ENCODE measurements at places on chromosomes 7 and 10.
A peak's percentile ranks its signal among the peaks of the same experiment; 100 is the strongest.

- H3K27ac ChIP-seq = no peak overlapping the region
- no peak overlapping the region for H3K4me3 ChIP-seq
- no peaks in the 10 kb centered on the region for H3K4me1 ChIP-seq
- no peaks in the 10 kb centered on the region for H3K36me3 ChIP-seq
- peak; percentile 34 for DNase-seq
These were observed 47.5 kb upstream of the ADGRA1 start for GRCh38 chr10:133040198-133040597.

DNA sequence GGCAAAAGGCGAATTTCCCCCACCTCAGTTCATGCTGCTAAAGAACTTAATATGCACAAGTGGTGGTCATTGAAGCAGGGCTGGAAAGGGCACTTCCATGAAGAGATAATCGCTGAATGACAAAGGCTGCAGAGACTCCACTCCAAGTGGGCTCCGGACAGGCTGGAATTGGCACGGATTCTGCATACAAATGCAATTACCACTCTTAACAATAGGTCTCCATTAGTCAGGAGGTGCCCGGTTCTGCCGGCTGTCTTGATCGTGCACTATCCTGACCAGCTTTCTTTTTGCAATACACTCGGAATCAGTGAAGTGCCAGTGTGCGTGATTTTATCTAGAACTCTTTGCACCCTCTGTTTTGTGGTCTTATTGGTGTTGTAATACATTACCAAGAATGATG, 49.7 kb downstream of the INSYN2A start:
- no peaks in the 10 kb centered on the region for H3K27me3 ChIP-seq
- no peaks in the 10 kb centered on the region for H3K36me3 ChIP-seq
- no peaks in the 10 kb centered on the region for H3K4me1 ChIP-seq
- no peak for DNase-seq

DNA sequence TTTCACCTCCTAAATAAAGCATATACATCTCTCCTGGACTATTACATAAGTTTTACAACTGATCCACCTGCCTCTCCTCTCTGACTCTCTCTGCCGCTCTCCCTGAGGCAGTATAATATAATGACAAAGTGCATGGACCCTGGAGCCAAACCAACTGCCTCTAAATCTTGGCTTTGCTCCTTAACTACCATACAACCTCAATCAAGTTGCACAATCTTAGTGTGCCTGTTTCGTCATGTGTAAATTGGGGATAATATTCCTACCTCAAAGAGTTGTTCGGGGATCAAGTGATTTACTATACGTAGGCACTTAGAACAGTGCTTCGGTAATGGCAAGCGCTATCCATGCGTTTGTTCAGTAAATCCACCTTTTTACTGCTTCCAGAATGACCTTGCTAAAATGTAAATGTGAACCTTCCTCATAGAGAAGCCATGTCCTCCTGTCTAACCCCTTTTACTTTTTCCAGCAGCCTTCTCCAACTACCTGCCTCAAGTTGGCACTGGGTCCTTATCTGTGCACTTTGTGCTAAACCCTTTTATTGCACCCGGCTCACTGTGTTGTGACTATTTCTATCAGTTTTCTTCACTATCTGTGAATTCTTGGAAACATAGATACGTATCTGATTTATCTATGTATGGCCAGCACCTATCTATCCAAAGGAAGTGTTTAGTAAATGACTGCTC, 30.6 kb upstream of the DLD start:
- no peak overlapping the region for H3K4me3 ChIP-seq
- no peaks in the 10 kb centered on the region for H3K27me3 ChIP-seq

DNA sequence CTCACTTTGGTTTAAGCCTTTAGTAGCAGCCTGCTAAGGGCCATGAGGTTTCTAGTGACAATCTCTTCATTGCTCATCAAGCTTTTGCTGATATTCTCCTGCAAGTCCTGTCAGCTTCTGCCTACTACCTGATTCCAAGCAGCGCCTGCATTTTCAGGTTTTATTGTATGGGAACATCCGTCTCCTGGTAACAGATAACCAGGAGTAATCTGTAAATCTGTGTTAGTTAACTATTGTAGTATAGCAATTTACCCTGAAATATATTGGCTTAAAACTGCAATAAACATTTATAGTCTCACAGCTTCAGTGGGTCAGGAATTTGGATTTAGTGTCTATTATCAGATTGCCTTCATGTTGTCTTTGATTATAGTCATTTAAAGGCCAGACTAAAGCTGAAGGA, 94.0 kb downstream of the MLLT10 start:
- no peaks in the 10 kb centered on the region for H3K4me1 ChIP-seq
- H3K27me3 ChIP-seq = no peaks in the 10 kb centered on the region
- no peaks in the 10 kb centered on the region for H3K36me3 ChIP-seq
- H3K27ac ChIP-seq = no peak overlapping the region

GRCh38 chr7:325051-325798, 35.3 kb downstream of the FOXL3 start:
- DNase-seq = no peak
- H3K27me3 ChIP-seq = no peaks in the 10 kb centered on the region
- no peak overlapping the region for H3K4me3 ChIP-seq
- no peak overlapping the region for H3K27ac ChIP-seq
- no peaks in the 10 kb centered on the region for H3K36me3 ChIP-seq

All from pancreas (tissue), 10 donors.